ENCODE measurements at places on chromosomes 3 and 15. TPM values are rescaled to one million over a fixed set of nuclear protein-coding genes. Genes with fewer than 3 reads are reported as not detected.

DNA sequence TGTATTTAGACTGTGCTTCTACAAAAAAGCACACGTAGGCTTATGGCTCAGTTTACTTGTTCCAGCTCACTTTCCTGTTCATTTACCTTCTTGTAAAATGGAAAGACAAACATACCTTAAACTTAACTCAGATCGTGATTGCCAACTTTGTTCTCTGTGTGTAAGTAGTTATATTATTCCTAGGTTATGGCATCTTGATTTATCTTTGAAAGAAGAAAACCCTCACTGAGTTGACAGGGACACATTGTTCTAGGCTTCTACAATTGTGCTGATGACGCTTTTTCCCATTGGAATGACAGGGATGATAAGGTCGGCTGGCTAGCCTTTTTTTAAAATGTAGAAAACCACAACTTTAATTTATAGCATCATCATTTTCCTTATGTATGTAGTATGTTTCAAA, 140.7 kb downstream of the IGF1R start:
- no peak for DNase-seq

DNA sequence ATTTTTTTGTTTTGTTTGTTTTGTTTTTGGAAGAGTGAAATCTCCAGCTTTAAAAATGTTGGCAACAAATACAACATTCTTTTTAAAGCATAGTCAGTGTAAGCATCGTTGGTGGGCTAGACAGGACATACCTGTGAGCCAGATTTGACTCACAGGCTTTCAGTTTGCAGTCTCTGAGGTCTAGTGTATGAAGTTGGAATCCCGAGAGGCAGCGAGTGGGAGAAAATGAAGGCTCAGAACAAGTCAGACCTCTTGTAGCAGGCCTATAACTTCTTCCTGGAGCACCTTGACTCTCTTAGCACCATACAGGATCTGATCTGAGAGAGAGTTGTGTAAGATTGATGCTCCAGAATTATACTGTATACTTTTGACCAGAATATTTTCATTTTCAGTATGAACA, 60.2 kb downstream of the CNTN4 start:
- no peak for DNase-seq

DNA sequence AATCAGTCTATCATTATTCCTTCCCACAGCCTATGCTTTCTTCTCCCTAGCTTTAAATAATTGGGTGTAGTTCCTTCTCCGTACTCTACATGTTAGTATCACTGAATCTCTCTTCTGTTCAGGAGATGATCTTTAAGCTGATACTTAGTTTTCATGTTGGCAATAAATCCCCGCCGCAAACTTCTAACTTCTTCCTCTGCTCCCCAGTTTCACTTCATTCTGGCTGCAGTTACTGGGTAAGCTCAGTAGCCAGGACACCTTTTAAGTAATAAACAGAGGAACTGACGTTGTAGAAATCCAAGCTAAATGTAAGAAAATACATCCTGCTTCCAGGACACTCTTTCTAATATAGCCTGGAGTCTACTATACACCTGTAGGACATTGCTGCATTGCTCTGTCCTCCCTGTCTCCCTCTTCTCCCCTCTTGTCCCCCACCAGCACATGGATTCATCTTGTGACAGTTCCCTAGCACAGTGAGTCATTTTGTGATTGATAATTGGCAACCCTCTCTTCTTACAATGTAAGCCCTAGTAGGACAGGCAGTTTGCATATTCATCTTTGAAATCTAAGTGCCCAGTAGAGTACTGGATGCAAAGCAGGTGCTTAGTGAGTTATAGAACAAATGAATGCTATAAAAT, 598.2 kb downstream of the UNC13C start:
- DNase-seq, result no peak

DNA sequence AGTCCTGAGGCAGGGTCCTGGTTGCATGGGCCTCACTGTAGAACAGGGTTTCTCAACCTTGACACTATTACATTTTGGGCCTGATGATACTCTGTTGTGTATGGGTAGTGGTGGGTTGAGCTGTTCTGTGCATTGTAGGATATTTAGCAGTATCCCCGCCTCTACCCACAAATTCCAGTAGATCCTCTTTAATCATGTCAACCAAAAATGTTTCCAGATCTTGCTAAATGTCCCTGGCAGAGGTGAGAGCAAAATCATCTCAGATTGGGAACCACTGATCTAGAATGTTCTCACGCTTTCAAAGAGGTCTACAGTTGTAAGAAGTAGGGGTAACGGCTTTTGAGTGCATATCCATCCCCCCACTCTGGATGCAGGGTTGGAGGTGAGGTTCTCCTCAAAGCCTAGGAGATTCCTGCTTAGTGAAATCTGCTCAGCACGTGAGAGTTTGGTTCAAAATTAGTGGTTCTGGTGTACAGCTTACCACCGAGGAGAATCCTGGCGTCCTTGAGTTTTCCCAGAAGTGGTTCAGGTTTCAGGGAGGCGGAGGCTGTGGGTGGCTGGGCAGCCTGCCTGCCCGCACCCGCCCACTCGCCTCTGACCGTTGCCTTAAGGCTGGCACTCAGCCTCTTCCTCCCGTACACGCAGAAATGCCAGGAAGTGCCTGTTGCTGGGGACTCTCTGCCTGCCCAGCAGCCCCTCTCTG, 5.3 kb downstream of the ACVR2B start:
- DNase-seq, result peak; percentile 42

- DNase-seq, result no peak
Observed at GRCh38 chr15:91408476-91409076, 308.5 kb downstream of the SV2B start.

Gene ZBED2
- not detected for total RNA-seq

DNA sequence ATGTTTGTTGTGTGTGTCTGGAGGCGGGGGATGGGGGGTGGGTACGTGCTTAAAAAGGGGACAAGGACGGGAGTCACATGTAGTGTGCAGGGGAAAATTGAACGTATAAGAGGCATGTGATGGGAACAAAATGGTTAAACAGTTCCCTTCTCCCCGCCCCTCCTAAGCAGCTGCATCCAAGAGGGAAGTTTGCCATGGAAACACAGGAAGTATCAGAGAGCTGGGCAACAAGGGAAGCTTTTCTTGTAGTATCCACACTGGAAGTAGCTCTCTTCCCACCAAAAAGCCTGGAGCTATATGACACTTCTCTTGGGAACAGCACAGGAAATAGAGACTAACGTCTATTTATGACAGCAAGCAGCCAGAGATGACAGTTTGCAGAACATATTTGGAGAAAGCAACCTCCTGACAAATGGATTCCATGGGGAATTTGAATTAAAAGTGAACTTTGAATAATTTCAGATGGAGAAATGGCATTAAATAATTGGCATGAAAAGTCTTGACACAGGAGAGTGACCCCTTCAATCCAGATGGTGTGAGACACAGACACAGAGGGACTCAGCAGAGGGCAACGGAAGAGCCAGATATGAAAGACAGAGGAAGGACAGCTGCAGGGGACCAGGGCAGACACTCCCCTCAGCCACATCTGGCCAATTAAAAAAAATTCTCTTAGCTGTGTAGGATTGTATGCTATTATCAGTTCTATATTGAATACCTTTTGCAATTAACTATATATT, 294.2 kb upstream of the TBL1XR1 start:
- no peak for DNase-seq

Gene C2CD4A
- not detected for total RNA-seq

- no peak for DNase-seq
Observed at GRCh38 chr3:9908286-9908685, 5.6 kb downstream of the IL17RE start.

GRCh38 chr3:129304962-129305222, 26.2 kb downstream of the HMCES start:
- DNase-seq, result no peak

Gene PLXNA1
- total RNA-seq, result 29.3 TPM

Gene SH2D7
- not detected for total RNA-seq

All from heart right ventricle (tissue), 16 donors.